Activated effector memory CD4-positive, alpha-beta T cell treated with Interleukin-2 at 50 U/mL for 16 hours (primary cell): ENCODE measurements at places on chromosomes 5 and 9.

DNA sequence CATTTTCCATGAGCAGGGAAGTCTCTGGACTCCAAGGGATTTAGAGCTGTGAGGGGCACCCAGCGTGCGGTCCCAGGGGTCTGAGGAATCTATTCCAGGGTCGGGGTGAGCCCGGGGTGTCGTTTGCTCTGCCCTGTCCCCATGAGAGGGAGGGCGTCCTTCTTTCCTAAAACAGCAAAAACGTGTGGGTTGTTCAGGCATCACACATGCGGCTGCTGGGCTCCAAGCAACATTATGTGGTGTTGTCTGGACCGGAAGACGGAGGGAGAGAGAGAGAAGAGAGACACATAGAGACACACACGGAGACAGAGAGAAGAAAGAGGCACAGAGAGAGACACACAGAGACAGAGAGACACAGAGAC lies 42.7 kb upstream of the COL5A1 start:
- no peak for DNase-seq

DNA sequence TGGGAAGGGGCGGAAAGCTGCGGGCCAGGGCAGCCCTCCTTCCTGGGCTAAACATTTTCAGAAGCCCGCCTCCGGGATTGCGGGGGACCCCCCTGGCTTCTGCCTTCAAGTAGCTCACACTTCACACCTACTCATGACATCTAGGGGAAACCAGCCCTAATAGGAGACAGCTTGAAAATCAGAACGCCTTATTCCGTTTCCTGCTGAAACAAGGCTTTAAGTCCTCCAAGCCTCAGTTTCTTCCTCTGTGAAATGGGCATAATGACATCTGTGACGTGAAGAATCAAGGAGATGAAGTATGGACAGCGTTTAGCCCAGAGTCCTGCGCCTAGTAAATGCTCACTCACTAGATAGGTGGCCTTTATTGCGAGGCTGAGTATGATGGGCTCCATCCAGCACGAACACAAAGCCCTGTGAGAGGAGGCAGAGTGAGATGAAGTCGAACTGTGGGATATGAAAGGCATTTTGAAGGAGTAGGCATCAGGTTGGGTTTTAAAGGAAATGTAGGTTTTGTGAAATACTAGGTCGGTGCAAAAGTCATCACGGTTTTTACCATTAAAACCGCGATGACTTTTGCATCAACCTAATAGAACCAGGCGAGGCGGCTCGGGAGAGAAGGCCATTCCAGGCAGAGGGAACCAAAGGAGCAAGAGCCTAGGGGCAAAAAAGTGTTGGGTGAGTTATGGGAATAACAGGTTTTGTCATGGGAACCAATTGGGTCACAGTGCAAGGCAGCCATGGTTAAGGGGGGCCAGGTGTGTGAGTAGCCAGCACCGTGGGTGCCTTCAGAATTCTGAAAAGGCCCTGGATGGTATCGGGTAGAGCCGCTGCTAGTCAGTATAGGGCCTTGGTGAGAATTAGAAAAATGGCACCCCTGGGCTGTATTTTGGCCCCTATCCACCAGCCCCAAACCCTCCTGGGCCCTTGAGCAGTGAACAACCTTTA lies 1.0 kb upstream of the TSC1 start:
- no peak for DNase-seq

DNA sequence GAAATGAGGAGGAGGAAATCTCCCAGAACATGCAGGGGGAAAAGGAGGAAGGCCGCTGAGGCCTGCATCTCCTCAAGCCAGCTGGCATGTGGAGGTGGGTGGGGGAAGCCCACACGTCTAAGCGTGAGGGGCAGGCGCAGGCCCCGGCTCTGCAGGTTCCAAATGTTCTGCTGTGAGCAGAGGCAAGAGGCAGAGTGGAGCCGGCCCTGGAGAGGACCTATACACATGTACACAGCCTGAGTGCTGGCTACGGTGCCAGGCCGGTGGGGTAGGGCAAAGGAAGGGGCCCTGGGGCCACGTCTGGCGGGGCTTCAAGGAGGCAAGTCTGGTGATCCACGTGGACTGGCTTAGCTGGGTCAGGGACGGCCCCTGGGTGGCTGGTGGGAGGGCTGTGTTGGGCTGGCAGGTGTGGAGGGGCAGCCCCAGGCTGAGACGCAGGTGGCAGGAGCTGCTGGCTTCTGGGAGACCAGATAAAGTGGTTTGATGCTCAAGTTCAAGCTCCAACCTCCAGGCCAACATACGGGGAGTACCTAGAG lies 26.4 kb downstream of the LPCAT1 start:
- DNase-seq, result no peak

- no peak for DNase-seq
Observed at GRCh38 chr5:173923218-173924095, 35.3 kb downstream of the CPEB4 start.

DNA sequence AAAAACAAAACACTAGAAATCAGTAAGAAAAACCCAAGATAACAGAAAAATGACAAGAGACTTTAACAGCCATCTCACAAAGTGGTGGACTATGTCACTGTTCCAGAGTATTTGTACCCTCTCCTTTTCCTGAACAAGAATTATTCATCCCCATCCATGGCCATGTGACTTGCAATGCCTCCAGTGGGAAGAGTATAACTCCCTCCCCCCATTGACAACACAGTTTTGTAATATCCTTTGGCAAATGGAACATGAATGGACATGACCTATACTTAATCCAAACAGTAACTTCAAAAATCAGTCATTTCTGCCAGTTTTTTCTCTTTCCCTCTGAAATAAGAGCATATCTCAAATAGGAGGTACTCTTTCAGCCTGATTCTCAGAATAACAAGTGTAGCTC lies 33.9 kb downstream of the PTBP3 start:
- DNase-seq, result no peak

GRCh38 chr5:172748341-172748843 lies 22.6 kb downstream of the DUSP1 start:
- no peak for DNase-seq

- no peak for DNase-seq
Observed at GRCh38 chr9:29212397-29213387, 1639.4 kb upstream of the C9orf72 start.

- no peak for DNase-seq
Observed at GRCh38 chr5:144141585-144141984, 28.9 kb downstream of the YIPF5 start.

- no peak for DNase-seq
Observed at GRCh38 chr9:129880654-129881546, 45.6 kb downstream of the USP20 start.

- no peak for DNase-seq
Observed at GRCh38 chr5:146040527-146040926, 64.8 kb downstream of the PLAC8L1 start.

DNA sequence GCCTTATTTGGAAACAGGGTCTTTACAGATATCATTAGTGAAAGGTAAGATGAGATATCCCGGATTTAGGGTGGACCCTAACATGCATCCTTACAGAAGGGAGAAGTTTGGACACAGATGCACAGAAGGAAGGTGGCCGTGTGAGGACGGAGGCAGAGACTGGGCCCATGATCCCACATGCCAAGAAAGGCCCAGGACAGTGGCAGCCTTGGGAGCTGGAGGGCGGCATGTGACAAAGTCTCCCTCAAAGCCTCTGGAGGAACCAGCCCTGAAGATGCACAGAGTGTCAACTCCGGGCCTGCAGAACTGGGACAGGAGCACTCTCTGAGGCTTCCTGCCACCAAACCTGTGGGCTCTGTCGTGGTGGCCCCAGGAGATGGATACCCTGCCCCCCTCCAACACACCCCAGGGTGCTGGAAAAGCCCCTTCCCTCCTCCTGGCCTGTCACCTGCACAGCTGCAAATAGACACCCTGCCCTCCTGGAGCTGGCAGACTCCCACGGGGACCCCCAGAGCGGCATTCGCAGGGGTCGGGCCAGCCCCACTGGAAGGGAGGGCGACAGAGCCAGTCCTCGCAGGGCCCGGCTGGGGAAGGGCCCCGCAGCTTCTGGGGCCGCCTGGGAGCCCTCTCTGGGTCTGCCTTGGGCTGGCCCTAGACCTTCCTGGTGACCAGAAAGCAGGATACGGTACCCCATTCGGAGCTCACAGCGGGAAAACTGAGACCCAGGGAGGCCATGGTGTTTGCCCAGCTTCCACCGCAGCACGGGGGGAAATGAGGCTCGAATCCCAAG lies 7.9 kb downstream of the NACC2 start:
- no peak for DNase-seq

DNA sequence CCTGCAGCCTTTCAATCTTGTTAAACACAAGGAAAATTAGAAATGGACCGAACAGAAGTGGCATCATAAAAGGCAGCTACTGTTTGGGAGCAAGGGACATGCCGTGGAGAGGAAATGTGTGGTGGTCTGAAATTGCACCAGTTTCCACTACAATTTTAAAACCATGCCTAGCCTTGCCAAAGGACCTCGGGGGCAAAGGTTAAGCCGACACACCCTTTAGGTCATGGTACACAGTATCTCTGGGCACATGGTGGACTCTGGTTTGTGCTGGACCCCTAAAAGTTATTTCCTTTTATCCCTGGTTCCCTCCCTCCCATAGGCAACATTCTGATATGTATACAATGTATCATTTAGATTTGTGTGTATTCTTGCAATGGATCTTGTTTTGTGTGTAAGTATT lies 78.0 kb downstream of the F2RL2 start:
- no peak for DNase-seq

GRCh38 chr5:89972901-89973300 lies 436.7 kb downstream of the CETN3 start:
- DNase-seq, result no peak

- DNase-seq, result no peak
Observed at GRCh38 chr5:20032896-20033295, 44.9 kb upstream of the CDH18 start.

- DNase-seq, result no peak
Observed at GRCh38 chr9:37105234-37105633, 15.1 kb upstream of the ZCCHC7 start.

DNA sequence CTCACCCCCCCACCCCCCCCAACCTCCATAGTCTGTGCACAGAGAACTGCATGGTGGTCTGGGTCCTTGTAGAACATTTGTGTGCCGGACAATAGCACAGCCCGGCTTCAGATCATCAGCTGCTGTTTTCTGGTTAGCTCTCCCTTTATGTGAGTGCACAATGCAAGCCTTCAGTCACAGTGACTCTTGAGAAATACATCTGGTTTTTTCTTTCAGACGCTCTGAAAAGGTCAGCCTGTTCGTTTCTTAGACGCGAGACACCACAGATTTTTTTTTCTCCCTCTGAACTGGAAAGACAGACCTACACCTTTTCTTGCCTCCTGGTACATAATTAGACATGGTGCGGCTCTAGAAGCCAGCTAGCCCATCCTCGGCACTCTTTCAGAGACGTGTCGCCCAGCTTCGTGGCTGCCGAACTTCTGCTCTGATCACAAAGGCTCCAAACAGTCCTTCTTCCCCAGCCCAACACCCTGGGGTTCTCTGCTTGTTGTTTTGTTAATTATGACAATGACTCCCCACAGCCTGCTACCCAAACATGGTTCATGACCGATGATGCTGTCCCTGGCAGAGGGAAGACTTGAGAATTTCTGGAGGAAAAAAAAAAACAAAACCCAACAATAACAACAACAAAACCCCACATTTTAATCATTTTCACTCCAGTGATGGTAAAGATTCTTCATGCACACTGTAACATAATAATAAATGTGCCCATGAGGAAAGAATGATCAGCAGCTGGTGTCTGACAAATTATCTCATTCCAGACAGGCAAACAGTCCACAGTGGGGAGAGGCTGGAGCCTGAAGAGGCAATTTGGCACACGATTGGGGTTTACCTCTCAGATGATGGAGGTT lies 241.4 kb upstream of the ZNF462 start:
- no peak for DNase-seq

- DNase-seq, result no peak
Observed at GRCh38 chr9:100350188-100350587, 2.6 kb downstream of the TEX10 start.

DNA sequence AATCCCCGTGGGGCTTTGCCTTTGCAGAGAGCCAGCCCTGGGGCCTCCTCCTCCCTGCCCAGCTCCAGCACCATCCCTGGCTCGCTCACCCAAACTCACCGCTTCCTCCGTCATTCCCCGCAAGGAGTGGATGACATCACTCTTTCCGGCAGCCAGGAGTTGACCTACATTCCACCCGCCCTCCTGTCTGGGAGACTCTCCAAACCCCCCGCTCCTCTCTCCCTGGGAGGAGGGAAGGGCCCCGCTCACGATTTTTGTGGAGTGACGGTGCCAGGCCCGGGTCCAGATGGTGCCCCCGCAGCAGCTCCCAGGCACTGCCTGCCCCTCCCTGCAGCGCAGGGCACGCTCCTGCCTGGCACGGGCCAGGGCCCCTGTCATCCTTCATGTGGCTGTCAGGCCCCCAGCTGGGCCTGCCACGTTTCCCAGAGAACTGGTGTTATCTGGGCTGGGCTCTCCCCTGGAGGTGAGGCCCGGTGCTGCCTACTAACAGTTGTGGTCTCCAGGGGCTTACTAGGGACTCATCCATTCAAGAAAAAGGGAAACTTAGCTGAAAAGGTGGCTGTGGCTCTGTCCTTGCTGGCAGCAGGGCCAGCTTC lies 52.3 kb downstream of the NTNG2 start:
- no peak for DNase-seq

DNA sequence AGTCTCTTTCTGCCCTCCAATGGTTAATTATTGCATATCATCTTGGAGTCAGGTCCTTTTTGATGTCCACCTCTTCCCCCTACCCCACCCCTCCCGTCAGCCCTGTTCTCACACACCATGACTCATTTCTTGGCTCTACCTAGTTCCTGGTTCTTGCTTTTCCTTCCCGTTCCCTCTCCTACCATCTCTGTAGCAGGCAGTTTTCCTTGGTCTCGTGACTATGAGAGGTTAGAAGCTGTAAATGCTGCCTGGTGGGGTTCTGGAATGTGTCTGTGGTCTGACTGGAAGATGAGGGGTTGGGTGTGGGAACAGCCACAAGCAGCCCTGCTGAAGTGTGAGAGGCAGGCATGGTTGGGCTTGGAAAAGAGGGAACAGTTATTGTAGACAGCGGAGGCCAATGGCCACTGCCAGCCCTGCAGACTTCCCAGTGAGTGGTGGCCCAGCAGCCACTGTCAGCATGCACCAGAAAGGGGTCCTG lies 18.2 kb downstream of the SLC22A5 start:
- no peak for DNase-seq

DNA sequence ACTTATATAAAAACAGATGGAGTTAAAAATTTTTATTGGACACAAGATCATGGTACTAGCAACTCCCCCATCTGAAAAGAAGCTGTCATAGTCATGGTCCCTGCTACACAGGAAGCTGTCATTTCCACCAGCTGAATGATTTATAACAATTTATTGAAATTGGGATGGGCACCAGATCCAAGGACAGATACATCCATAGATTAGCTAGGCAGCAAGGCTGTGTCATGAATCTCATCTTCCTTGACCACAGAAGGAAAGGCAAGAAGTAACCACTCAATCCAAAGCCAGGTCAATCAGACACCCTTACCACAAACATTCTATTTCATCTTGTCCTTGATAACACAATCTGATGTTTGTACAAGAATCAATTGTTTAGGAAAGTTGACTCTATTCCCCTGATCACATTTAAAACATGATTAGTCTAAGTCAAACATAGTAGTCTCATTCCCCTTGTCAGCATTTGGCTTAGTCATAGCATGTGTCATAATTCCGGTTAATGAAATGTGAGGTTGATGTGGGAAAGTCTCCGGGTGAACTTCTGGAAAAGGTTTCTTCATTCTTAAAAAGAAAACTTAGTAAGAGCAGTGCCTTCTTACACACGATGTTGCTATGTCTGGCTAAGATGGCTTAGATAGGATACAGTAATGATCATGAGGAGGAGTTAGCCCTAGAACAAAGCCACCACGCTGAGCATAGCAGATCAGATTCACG lies 462.6 kb upstream of the PAPPA start:
- DNase-seq, result no peak

GRCh38 chr5:108078882-108079281 lies 303.0 kb downstream of the FBXL17 start:
- no peak for DNase-seq

- DNase-seq, result no peak
Observed at GRCh38 chr9:124611106-124611505, 103.9 kb upstream of the NR5A1 start.

- DNase-seq, result no peak
Observed at GRCh38 chr5:136427426-136427825, 62.1 kb upstream of the TRPC7 start.
